Left ventricle myocardium inferior (tissue), 1 donor: ENCODE measurements at places on chromosomes 4 and X. TPM values are rescaled to one million over a fixed set of nuclear protein-coding genes. Genes with fewer than 3 reads are reported as not detected.
A peak's percentile ranks its signal among the peaks of the same experiment; 100 is the strongest.

Gene PCDH10
- total RNA-seq, result 0.14 TPM

Gene UCP1
- total RNA-seq, result not detected

Gene SRPX2
- 7.5 TPM for total RNA-seq

Gene MAGEC1
- total RNA-seq, result not detected

Gene KDM5C
- total RNA-seq, result 35.6 TPM

Gene ZNF157
- not detected for total RNA-seq

Gene S100P
- total RNA-seq, result not detected

Gene KIT
- 1.2 TPM for total RNA-seq

Gene GLRA2
- not detected for total RNA-seq

Gene CCDC110
- 2.0 TPM for total RNA-seq

- H3K4me3 ChIP-seq, result peak overlapping the region; percentile 72
- H3K36me3 ChIP-seq, result no peaks in the 10 kb centered on the region
- H3K27ac ChIP-seq, result no peak overlapping the region
Observed at GRCh38 chrX:64977051-64977450, 801 bp upstream of the ZC4H2 start.

GRCh38 chr4:147971116-147971515 is 239.2 kb downstream of the ARHGAP10 start:
- peaks cover 32% of the 10 kb centered on the region for H3K4me1 ChIP-seq
- H3K36me3 ChIP-seq, result peaks cover 26% of the 10 kb centered on the region
- no peak overlapping the region for H3K4me3 ChIP-seq
- no peak overlapping the region for H3K27ac ChIP-seq
- H3K27me3 ChIP-seq, result no peaks in the 10 kb centered on the region

- DNase-seq, result no peak
- no peaks in the 10 kb centered on the region for H3K27me3 ChIP-seq
Observed at GRCh38 chr4:13866881-13867280, 239.4 kb upstream of the BOD1L1 start.

- H3K4me3 ChIP-seq, result no peak overlapping the region
- no peak overlapping the region for H3K27ac ChIP-seq
- DNase-seq, result no peak
- H3K36me3 ChIP-seq, result peaks cover under 1% of the 10 kb centered on the region
Observed at GRCh38 chr4:37584493-37585060, 101.6 kb downstream of the RELL1 start.

DNA sequence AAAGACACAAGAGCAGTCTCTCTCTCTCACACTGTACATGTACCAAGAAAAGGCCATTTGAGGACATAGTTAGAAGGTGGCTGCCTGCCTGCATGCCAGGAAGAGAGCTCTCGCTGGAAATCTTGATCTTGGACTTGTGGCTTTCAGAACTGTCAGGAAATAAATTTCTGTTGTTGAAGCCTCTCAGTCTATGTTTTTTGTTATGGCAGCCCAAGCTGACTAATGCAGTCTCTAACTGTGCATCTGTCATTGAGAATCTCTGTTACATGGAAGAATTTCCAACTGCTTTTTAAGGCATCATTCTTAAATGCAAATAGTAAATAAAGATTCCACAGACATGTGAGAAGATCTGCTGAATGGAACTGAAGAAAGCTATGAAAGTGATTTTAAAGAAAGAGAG is 198.3 kb downstream of the PCDH10 start:
- no peak overlapping the region for H3K4me3 ChIP-seq
- H3K27me3 ChIP-seq, result no peaks in the 10 kb centered on the region
- H3K4me1 ChIP-seq, result no peaks in the 10 kb centered on the region
- H3K27ac ChIP-seq, result no peak overlapping the region
- H3K36me3 ChIP-seq, result no peaks in the 10 kb centered on the region

DNA sequence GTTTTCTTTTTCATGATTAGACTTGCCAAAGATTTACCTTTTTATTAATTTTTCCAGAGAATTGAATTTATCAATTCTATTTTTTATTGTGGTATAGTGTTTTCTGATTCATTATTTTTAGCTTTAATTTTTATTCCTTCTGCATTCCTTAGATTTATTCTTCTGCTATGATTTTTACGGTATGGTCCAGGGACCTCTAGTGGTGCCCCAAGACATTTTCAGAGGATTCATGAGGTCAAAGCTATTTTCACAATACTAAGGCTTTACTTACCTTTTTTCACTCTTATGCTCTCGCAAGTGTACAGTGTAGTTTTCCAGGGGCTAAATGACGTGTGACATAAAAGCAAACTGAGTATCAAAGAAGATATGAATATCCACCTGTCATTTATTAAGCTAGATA is 8.0 kb downstream of the RADX start:
- H3K27me3 ChIP-seq, result no peaks in the 10 kb centered on the region
- DNase-seq, result no peak
- H3K36me3 ChIP-seq, result no peaks in the 10 kb centered on the region
- H3K27ac ChIP-seq, result no peak overlapping the region
- no peaks in the 10 kb centered on the region for H3K4me1 ChIP-seq
- H3K4me3 ChIP-seq, result no peak overlapping the region

GRCh38 chr4:147833254-147833653 is 101.4 kb downstream of the ARHGAP10 start:
- H3K36me3 ChIP-seq, result peaks cover 3% of the 10 kb centered on the region
- H3K27ac ChIP-seq, result peak overlapping the region; percentile 92
- H3K27me3 ChIP-seq, result no peaks in the 10 kb centered on the region
- H3K4me1 ChIP-seq, result peaks cover 66% of the 10 kb centered on the region
- H3K4me3 ChIP-seq, result no peak overlapping the region

DNA sequence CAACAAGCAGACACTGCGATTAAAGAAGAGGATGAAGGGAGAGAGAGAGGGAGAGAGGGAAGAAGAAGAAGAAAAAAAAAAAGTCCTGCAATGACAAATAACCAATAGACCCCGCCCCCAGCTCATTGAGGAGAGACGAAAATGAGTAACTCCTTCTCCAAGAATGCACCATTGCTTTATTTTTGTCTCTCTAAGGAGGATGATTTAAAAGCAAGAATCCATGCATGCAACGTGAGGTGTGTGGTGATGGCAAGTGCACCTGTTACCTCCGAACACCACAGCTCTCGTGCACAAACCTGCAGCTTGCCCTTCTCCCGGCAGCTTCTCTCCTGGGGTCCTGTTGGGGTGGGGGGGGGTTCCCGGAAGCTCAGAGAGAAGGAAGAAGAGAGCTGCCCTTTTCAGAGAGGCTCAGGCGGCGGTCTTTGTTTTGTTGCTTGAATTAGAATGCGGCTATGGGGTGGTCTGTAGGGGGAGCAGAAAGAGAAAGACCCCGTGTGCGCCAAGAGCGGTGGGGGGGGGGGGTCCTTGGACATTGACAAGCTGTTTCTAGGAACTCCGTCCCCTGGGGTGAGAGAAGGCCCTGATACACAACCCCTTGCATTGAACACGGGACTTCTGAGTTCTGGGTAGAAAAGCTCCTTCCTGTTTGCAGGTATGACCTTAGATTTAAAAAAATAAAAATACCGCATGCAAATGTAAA is 100.7 kb downstream of the CRLF2 start:
- H3K27me3 ChIP-seq, result peaks cover 89% of the 10 kb centered on the region
- no peak overlapping the region for H3K27ac ChIP-seq
- no peaks in the 10 kb centered on the region for H3K4me1 ChIP-seq
- no peak overlapping the region for H3K4me3 ChIP-seq

DNA sequence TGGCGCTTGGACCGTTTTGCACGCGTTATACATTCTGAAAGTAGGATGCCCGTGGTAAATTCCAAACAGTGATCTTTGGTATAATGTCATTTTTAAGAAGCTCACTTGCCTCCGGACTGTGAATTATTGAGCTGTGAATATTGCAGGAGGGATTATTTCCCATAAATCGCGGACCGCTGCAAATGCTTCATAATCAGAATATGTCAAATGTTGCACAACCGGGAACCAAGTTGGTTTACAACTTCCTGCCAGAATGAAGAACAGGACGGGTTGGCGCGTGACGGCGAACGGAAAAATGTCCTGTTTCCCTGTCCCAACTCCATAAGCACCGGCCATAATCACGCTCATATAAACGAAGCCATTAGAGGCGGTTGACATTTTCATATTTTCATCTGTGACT is 67.6 kb downstream of the SHOX start:
- DNase-seq, result no peak
- H3K36me3 ChIP-seq, result no peaks in the 10 kb centered on the region
- H3K4me1 ChIP-seq, result no peaks in the 10 kb centered on the region
- H3K27ac ChIP-seq, result no peak overlapping the region

GRCh38 chr4:38663801-38664705 is at the start of gene KLF3:
KLF3 (plus strand) TSS chr4:38664199; CDS start chr4:38680626, 16,427 bp downstream.
- no peaks in the 10 kb centered on the region for H3K36me3 ChIP-seq
- peak within 1 kb of the TSS; percentile 74 for H3K4me3 ChIP-seq
- H3K27ac ChIP-seq, result peak within 1 kb of the TSS; percentile 100
- no peaks in the 10 kb centered on the region for H3K27me3 ChIP-seq
- H3K4me1 ChIP-seq, result peaks cover 57% of the 10 kb centered on the region
- peak; percentile 97 for DNase-seq

- H3K27ac ChIP-seq, result peak overlapping the region; percentile 96
- H3K36me3 ChIP-seq, result no peaks in the 10 kb centered on the region
- no peak for DNase-seq
- H3K27me3 ChIP-seq, result no peaks in the 10 kb centered on the region
- H3K4me1 ChIP-seq, result peaks cover 66% of the 10 kb centered on the region
Observed at GRCh38 chr4:169621731-169622492, 1.5 kb downstream of the CLCN3 start.

GRCh38 chr4:170698334-170698733 is 608.6 kb upstream of the AADAT start:
- no peak overlapping the region for H3K27ac ChIP-seq
- no peaks in the 10 kb centered on the region for H3K27me3 ChIP-seq
- H3K4me3 ChIP-seq, result no peak overlapping the region
- no peaks in the 10 kb centered on the region for H3K36me3 ChIP-seq
- no peak for DNase-seq

DNA sequence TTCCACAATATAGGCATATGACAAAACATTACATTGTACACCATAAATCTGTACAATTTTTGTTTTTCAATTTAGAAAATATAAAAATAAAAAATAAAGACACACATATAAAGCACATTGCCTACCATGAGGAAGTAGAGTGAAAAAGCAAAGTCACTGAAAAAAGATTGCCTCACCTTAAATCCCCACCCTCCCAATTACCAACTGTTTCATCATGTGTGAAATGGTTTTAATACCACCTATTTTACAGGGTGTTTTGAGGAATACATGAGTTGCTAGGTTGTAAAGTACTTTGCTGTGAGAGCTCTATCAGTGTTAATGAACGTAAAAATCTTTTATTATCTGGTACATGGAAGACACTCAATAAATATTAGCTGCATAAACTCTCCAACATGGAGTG is 373.6 kb upstream of the NDST3 start:
- no peak overlapping the region for H3K4me3 ChIP-seq
- DNase-seq, result no peak

DNA sequence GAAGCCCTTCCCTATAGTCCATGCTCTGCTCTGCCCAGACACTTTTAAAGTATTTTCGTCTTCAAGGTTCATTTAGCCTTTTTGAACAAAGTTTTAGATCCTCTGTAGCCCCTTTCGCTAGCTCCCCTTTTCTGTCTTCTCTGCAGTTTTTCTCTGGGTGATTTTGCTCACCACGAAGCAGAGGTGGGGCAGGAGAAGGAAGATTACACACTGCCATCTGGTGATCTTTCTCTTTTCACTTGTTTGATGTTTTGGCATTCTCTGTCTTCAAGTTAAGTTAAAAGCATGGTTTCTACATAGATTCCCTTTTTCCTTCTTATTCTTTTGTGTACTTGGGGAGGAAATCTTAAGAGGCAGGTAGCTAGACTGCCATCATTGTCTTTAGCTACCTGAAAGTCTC is 43.9 kb downstream of the CC2D2A start:
- DNase-seq, result no peak
- no peak overlapping the region for H3K4me3 ChIP-seq
- H3K27me3 ChIP-seq, result no peaks in the 10 kb centered on the region
- no peaks in the 10 kb centered on the region for H3K4me1 ChIP-seq
- peaks cover 67% of the 10 kb centered on the region for H3K36me3 ChIP-seq
- H3K27ac ChIP-seq, result no peak overlapping the region

DNA sequence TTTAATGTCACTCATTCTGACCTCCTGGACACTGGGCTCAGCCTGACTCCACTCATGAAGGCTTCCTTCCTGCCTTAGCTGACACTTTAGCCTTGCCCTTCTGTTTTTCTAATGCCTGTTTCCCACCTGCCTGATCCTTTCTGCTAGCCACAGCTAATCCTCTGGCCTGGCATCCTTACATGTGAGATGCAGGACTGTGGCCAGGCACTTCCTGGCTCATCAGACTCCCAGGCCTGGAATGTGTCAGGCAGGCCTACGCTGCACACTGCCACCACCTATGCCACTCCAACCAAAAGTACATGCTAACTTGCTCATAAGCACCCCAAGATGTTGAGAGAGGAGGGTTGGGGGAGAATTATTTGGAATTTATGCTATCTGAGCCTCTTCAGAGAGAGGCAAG is 138.8 kb upstream of the NALF2 start:
- no peaks in the 10 kb centered on the region for H3K27me3 ChIP-seq
- peak overlapping the region; percentile 30 for H3K27ac ChIP-seq
- DNase-seq, result no peak
- no peaks in the 10 kb centered on the region for H3K36me3 ChIP-seq
- no peak overlapping the region for H3K4me3 ChIP-seq

GRCh38 chrX:77502951-77503525 is 55.8 kb downstream of the FGF16 start:
- H3K4me1 ChIP-seq, result peaks cover 2% of the 10 kb centered on the region
- no peak overlapping the region for H3K4me3 ChIP-seq
- no peak overlapping the region for H3K27ac ChIP-seq
- no peaks in the 10 kb centered on the region for H3K27me3 ChIP-seq

GRCh38 chr4:150769845-150770244 is 187.9 kb downstream of the MAB21L2 start:
- no peak overlapping the region for H3K4me3 ChIP-seq
- H3K27ac ChIP-seq, result no peak overlapping the region
- H3K4me1 ChIP-seq, result peaks cover 13% of the 10 kb centered on the region
- DNase-seq, result no peak

DNA sequence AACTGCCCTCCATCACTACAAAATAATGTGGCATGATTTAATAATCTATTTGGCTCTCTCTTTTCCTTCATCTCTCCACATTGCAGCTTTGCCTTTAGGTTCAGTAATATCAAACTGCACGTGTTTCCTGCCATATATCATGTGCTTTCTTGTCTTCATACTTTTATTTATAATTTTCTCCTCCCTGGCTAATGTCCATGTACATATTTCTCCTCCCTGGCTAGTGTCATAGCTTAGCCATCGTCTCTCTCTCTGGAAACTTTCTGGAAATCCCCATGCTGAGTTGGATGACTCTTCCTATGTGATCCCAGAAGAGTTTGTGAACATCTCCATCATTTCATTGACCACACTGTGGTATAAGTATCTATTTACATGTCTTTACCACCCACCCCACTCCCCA is 21.3 kb upstream of the PDGFC start:
- DNase-seq, result no peak
- no peak overlapping the region for H3K27ac ChIP-seq
- H3K4me3 ChIP-seq, result no peak overlapping the region
- no peaks in the 10 kb centered on the region for H3K36me3 ChIP-seq

- DNase-seq, result no peak
- no peak overlapping the region for H3K4me3 ChIP-seq
- H3K27ac ChIP-seq, result peak overlapping the region; percentile 54
- H3K36me3 ChIP-seq, result no peaks in the 10 kb centered on the region
- no peaks in the 10 kb centered on the region for H3K27me3 ChIP-seq
- peaks cover 3% of the 10 kb centered on the region for H3K4me1 ChIP-seq
Observed at GRCh38 chrX:136829413-136829812, 48.7 kb upstream of the ARHGEF6 start.

GRCh38 chr4:13323921-13324320 is 160.2 kb downstream of the RAB28 start:
- H3K27me3 ChIP-seq, result no peaks in the 10 kb centered on the region
- peaks cover 7% of the 10 kb centered on the region for H3K4me1 ChIP-seq
- H3K36me3 ChIP-seq, result peaks cover 16% of the 10 kb centered on the region
- no peak for DNase-seq
- H3K4me3 ChIP-seq, result no peak overlapping the region

- H3K27me3 ChIP-seq, result no peaks in the 10 kb centered on the region
- H3K36me3 ChIP-seq, result no peaks in the 10 kb centered on the region
- H3K4me3 ChIP-seq, result no peak overlapping the region
- H3K4me1 ChIP-seq, result no peaks in the 10 kb centered on the region
Observed at GRCh38 chr4:102449751-102450352, 51.3 kb upstream of the NFKB1 start.
